Vagina (tissue), 2 donors: ENCODE measurements at places on chromosomes 13 and 19. TPM values are rescaled to one million over a fixed set of nuclear protein-coding genes. Genes with fewer than 3 reads are reported as not detected.

The PNMA8B gene
- 2.7 TPM for total RNA-seq

The MEIOSIN gene
- not detected for total RNA-seq

The TGFB1 gene
- total RNA-seq, result 53.3 TPM

The GZMM gene
- not detected for total RNA-seq

GRCh38 chr13:49651570-49652354, 23.5 kb downstream of the ARL11 start:
- no peaks in the 10 kb centered on the region for H3K27me3 ChIP-seq
- H3K36me3 ChIP-seq, result no peaks in the 10 kb centered on the region
- H3K4me1 ChIP-seq, result no peaks in the 10 kb centered on the region
- H3K4me3 ChIP-seq, result no peak overlapping the region

DNA sequence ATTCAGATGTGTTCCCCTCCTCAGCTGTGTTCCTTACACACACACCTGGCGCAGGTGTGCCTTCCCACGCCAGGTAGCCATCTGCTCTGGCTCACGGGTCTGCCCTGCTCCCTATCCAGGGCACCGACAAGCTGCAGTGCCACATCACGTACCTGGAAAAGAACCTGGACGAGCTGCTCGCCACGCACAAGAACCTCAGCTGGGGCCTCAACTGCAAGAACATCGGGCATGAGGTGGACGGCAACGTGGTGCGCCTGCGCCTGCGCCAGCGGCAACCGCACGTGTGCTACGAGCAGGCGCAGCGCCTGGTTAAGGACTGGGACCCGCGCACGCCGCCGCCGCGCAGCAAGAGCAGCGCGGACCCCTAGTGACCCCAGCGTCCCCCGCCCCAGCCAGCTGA, 26.5 kb upstream of the CASP14 start:
- no peaks in the 10 kb centered on the region for H3K36me3 ChIP-seq
- no peak overlapping the region for H3K27ac ChIP-seq
